Activated naive CD8-positive, alpha-beta T cell treated with anti-CD3 and anti-CD28 coated beads, Interleukin-2, amount 10 ng/mL, durations not matched to agents 7 days and 5 days (primary cell): ENCODE measurements at places on chromosomes 12 and 14. TPM values are rescaled to one million over a fixed set of nuclear protein-coding genes. Genes with fewer than 3 reads are reported as not detected.
A peak's percentile ranks its signal among the peaks of the same experiment; 100 is the strongest.

- H3K27ac ChIP-seq, result no peak overlapping the region
- H3K4me3 ChIP-seq, result no peak overlapping the region
- H3K4me1 ChIP-seq, result no peaks in the 10 kb centered on the region
- no peaks in the 10 kb centered on the region for H3K36me3 ChIP-seq
These were observed 393.2 kb downstream of the BCAT1 start for GRCh38 chr12:24555730-24556129.

DNA sequence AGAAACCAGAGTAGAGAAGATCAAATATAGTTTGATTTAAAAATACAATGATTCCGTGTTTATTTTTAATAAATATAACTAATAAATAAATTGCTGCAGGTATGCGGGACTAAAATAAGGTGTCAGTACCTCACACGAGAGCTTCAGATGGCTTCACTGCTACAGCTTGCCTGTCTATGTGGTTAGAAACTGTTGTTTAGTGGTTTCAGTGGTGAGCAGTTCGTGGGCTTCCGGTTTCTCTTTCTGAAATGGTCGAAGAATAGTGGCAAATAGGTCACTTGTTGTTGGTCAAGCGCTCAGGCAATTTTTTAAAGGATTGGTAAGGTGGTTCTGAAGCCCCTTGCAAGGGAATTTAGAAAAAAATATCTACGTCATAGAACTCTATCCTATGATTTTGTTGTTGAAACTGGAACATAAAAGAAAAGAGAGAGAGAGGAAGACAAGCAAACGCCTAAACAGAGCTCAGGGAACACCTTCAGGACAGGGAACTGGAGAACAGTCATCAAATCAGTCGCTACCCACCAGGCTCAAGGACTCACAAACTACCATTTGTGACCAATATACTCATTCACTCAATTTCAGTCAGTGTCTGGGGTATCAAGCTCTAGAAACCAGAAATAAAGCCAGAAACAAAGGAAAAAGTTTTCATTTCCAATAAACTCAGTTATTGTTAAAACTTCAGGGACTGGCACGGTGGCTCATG is 31.3 kb downstream of the GABARAPL1 start:
- DNase-seq, result no peak
- peak overlapping the region; percentile 83 for H3K27ac ChIP-seq
- H3K4me3 ChIP-seq, result peak overlapping the region; percentile 77
- H3K27me3 ChIP-seq, result peaks cover 2% of the 10 kb centered on the region
- H3K4me1 ChIP-seq, result peaks cover 23% of the 10 kb centered on the region

DNA sequence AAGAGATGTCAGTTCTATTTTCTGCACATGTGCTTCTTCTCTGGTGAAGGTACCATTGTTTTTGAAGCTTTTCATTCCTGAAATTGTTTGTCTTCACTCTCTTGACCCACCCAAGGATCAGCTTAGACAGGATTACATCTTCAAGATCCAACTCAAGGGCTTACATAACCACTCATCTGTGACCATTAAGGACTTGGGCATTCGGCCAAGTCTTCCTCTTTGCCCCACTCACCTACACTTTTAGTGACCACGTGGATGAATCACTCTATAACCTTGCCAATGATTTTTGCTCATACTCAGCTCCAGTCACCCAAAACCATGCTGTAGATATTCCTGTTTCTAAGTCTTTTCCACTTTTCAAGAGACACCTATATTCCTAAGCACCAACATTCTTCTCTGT is 36.5 kb upstream of the SSTR1 start:
- no peak overlapping the region for H3K27ac ChIP-seq
- DNase-seq, result no peak
- H3K36me3 ChIP-seq, result no peaks in the 10 kb centered on the region
- no peak overlapping the region for H3K4me3 ChIP-seq
- H3K27me3 ChIP-seq, result peaks cover 2% of the 10 kb centered on the region

TRHDE gene
- total RNA-seq, result not detected

HPD gene
- not detected for total RNA-seq

C14orf39 gene
- total RNA-seq, result not detected
